ENCODE measurements at places on chromosomes 6 and 20.

GRCh38 chr6:138494312-138494711 is 5.0 kb downstream of the NHSL1 start:
- no peak for DNase-seq

- DNase-seq, result no peak
These were observed 215.2 kb downstream of the NFATC2 start for GRCh38 chr20:51327251-51327841.

- no peak for DNase-seq
These were observed 37.0 kb downstream of the SHLD1 start for GRCh38 chr20:5786930-5787795.

GRCh38 chr6:12379181-12379580 is 89.0 kb downstream of the EDN1 start:
- no peak for DNase-seq

DNA sequence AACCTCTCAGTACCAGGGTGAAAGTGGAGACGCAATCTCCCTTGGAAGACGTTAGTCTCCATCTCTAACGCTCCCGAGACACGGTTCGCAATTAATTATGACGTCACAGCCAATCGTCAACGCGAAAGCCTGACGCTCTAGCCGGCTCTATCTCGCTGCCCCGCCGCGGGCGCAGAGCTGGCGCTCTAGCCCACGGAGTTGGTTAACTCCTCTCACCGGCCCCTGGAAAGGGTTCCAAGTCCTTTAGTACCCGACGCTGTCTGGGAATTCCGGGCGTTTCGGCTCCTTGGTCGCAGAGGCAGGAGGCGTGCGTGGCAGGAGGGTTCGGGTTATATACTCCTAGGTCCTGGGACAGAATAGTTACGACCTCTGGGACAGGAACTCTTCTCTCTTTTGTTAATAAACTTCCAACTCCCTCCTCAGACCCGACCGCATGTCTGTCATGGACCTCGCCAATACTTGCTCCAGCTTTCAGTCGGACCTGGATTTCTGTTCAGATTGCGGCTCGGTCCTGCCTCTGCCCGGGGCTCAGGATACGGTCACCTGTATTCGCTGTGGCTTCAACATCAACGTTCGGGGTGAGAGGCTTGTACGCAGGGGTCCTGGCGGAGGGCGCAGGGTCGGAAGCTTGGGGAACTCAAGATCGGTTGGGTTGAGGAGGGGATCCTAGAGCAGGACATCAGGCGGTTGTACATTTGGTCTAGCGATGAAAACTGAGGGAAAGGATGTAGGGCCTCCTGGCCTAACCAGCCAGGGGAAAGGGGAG is at the start of gene POLR1H:
Gene POLR1H, plus strand, starts transcription at position 174 of the 766 bp plus-strand sequence. Its CDS starts 260 bp downstream, at position 434.
- DNase-seq, result peak; percentile 94

DNA sequence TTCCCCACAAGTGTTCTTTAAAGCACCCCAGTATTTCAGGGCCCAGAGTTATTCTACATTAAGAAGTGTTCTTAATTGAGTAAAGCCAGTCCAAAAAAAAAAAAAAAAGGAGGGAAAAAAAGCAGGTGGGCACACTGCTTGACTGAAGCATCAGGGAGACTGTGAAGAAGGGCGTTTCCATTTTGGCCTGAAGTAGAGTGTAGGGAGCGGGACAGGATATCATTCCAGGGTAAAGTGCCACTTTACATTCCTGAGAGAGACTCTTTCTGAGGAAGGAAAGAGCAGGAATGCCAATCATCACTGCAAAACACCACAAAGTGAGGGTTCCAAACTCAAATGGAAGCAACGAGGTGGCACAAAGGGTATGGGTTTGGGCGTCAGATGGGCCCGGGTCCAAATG is 54.1 kb upstream of the BEND6 start:
- no peak for DNase-seq

DNA sequence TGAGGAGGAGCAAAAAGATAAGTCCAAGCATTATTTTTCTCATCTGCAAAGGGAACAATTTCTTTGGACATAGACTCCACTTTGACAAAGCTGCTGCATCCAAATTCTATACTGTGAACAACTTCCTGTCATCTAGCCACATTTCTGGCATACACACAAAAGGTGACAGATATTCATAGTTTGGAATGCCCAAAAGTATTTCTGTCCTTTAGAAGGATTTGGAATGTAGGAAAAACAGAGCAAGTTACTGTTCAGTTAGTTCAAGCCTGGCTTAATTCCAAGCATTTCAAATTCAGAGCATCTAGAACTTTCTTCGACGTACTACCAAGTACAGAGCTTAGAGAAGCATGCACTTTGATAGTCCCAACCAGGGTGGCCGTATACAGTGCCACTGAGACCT is 134.0 kb downstream of the PDE7B start:
- no peak for DNase-seq

GRCh38 chr6:145539831-145540230 is 195.5 kb downstream of the EPM2A start:
- no peak for DNase-seq

GRCh38 chr20:41133709-41134361 is 3.5 kb upstream of the PLCG1 start:
- DNase-seq, result no peak

DNA sequence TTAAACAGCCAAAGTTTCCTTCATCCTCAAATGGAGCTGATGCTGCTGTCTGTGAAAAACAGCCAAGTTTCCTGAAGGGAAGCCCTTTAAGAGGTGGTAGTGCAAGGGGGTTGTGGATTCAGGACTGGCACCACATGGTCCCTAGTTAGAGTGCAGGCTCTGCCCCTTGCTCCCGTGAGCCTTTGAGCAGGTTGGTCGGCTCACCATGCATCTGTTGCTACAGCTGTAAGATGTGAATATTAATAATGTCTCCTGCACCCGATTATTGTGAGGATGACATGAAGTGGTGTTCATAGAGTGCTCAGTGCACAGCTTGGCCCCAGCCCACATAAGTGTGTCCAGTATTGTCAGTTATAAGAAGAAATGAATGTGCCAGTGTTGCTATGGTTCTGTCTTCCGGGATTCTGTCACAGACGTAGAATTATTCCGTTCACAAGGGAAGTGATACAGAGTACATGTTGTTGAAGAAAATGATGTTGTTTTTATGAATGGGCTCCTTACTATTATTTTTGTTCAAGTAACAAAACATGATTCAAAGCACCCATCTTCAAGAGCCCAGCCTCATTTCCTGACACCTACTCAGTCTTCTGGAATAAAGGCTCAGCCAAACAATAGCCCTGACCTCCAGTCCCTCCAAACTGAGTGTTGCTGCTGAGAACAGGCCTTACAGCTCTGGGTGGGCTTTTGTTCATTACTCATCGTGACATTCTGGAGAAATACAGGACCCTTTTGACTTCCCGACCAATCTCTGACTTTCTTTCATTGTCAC is 2.9 kb upstream of the PKIG start:
- no peak for DNase-seq

DNA sequence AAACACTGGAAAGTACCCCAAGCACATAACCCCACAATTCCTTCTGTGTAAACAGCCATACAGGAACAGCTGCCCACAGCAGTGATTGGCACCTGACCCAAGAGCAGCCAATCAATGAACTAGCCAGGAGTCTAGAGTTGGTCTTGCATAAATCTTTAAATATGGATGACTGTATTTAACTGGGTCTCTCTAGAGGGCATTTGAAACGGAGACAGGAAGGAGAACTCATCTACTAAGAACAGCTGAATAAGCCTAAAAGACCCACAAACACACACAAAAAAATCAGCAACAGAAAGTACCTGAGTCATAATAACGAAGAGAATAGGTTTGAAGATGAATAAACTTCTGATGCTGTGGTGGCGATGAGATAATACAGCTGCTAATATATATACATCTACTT is 49.0 kb upstream of the ASF1A start:
- peak; percentile 80 for DNase-seq

DNA sequence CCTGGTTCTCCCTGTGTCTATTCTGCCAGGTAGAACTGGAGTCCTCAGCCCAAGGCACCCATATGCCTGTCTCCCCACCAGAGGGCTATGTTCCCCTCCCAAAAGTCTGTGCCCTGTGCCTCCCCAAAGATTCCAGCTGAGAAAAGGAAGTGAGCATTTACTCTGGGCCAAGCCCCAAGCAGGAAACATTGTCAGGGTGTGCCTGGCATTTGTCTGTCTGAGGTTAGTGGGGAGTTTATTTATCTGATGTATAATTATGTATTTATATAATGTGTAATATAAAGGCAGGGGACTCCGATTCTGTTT is 5.6 kb downstream of the GDF5 start:
- no peak for DNase-seq

- DNase-seq, result no peak
These were observed 227.0 kb downstream of the PHF3 start for GRCh38 chr6:63862486-63863198.
